B cell (primary cell): ENCODE measurements at places on chromosomes 12 and 14. TPM values are rescaled to one million over a fixed set of nuclear protein-coding genes. Genes with fewer than 3 reads are reported as not detected.

GRCh38 chr14:74563233-74563585, 48.8 kb downstream of the LTBP2 start:
- no peak for DNase-seq

DNA sequence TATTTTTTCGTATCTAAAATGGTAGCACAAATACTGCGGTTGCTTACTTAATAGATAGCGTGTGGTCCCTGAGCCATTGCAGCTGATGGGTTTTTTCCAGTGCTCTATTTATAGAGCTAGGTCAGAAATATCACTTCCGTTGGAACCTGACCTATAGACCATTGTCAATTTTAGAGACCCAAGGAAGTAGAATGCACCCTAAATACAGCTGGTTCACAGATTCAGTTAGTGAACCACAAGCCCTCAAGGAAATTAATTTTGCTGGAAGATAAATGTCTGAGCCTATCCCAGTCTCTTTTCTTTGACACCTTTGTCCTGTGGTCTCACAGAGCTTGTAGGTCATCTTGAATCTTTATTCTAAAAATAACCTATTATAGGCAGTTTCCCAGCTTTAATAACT, 391.0 kb downstream of the ZFP36L1 start:
- peak; percentile 71 for DNase-seq

STAT2 gene
- 298 and 309 TPM in 2 replicates for total RNA-seq

CISTR gene
- total RNA-seq: not detected in 2 replicates

- DNase-seq: no peak
Observed at GRCh38 chr12:50572760-50573159, 68.0 kb downstream of the DIP2B start.

DNA sequence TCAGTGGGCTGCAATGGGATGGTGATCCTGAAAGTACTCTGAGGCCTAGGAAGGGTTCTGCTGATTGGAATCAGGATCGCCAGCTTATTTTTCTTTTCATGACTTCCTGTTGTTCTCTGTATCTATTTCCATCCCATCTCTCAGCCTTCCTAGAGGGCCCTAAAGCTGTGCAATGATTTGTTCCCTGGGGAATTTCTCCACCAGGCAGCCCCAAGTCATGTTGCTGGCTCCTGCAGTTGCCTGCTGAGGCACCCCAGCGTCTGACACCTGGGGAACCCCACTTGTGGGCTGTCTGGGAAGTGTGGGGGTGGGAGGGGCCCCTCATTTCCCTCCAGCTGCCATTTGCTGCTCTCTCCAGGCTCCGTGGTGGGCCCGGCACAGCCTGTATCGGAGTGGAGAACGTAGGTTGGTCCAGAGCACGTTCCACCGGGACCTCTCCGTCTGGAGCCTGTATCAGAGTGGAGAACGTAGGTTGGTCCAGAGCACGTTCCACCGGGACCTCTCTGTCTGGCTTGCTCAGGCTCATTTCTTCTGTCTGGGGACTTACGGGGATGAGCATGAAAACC, 138.3 kb downstream of the TSPAN9 start:
- DNase-seq: no peak

MYF6 gene
- not detected in 2 replicates for total RNA-seq

DNA sequence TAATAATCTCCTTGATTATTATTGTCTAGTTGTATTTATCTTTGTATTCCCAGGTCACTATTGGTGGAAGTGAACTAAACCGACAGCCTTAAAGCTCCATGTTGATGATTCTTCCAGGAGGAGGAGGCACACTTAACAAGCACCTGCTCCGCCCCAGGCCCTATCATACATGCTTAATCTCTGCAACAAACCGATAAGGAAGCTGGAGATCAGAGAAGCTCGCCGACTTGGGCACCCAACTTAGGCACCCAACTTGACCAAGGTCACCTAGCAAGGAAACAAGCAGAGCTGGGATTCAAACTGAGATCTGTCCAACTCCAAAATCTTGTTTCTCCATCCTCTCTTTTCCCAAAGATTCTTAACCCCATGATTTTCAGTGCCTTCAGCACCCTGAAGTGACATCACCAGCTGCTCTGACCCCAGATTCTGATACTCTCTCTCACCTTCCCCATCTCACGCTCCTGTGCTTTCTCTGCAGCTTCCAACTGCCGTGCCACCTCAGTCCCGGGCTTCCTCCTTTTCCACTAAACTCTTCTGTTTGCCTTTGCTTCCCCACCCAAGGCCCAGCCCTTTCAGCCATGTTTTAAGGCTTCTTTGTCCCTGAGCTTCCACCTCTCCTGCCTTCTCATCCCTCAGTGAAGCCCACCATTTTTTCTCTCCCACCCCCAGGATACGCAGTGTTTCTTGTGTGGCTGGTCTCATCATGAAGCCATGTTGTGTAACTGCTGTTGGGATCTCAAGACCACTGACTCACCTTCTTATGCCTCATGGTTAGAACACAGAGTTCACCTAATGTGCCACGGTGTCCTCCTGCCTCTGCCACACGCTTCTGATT, 6.6 kb upstream of the KRT18 start:
- no peak for DNase-seq
